ENCODE measurements at places on chromosomes 16 and 17.

GRCh38 chr17:82305727-82306300 lies 11.6 kb downstream of the CD7 start:
- no peak for DNase-seq

GRCh38 chr17:58278661-58279015 lies 2.1 kb downstream of the MPO start:
- no peak for DNase-seq

- DNase-seq = no peak
Measured at GRCh38 chr16:12637002-12637401, 166.7 kb downstream of the CPPED1 start.

DNA sequence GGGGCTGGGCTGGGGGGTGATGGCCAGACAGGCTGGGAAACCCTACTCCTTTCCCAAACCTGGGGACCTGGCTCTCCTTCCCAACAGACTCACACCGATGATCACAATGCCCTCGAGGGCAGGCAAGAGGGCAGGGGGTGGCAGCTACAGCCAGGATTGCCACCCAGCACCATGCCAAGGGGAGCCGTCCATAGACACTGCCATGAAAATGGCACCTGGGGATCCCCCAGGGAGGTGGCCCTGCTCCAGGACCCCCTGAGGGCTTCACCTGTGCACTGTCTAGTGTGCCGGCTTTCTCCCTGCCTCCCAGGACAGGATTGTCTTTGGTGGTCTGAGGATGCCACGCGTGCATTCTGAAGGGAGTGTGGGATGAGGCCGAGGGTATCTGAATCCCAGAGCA lies 24.6 kb downstream of the RPH3AL start:
- DNase-seq = no peak

- DNase-seq = no peak
Measured at GRCh38 chr17:30579610-30580315, 102.6 kb downstream of the GOSR1 start.

- no peak for DNase-seq
Measured at GRCh38 chr17:82963104-82963950, 116.1 kb upstream of the METRNL start.

GRCh38 chr17:77679589-77679988 lies 278.9 kb upstream of the TNRC6C start:
- DNase-seq = no peak
